ENCODE measurements at places on chromosomes 1 and 21. TPM values are rescaled to one million over a fixed set of nuclear protein-coding genes. Genes with fewer than 3 reads are reported as not detected.

- no peak for DNase-seq
Observed at GRCh38 chr1:93215322-93215721, 34.8 kb downstream of the CCDC18 start.

GRCh38 chr1:170578359-170578758 lies 46.4 kb downstream of the GORAB start:
- DNase-seq: no peak

DNA sequence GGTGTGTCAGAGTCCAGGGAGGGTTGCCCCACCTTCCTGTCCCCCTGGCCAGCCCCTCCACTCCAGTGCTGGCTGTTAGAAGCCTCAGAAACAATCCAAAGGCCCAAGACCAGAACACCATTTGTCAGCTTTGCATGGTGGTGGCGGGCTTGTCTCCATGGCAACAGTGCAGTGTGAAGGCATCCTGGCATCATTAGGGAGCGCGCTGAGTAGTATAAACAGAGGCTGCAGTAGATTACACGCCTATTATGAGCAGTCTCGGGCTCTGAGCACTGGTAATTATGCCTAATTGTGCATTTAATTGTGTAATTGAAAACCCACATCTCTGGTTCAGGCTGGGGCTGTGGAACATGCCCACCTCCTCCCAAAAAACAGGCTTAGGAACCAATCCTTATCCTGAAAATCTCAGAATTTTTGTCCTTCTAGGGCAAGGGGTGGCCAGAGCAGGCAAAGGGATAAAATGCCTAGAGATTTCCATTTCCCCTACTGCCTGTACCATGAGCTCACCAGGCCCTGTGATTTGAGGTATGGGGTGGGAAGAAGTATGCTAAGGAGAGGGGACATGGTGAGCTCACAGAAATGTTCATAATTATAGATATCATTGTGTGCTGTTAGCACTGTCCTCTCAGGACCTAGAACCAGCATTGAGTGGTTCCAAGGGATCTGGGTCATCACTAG lies 11.7 kb downstream of the NKAIN1 start:
- peak; percentile 87 for DNase-seq

- no peak for DNase-seq
Observed at GRCh38 chr1:167841530-167841929, 72.4 kb downstream of the ADCY10 start.

- no peak for DNase-seq
Observed at GRCh38 chr1:51960262-51960661, 30.2 kb downstream of the RAB3B start.

- DNase-seq: no peak
Observed at GRCh38 chr1:16153096-16153998, 2.5 kb downstream of the EPHA2 start.

- no peak for DNase-seq
Observed at GRCh38 chr1:187244623-187245022, 415.9 kb downstream of the PLA2G4A start.

GRCh38 chr1:210779269-210779668 lies 354.7 kb downstream of the KCNH1 start:
- no peak for DNase-seq

DNA sequence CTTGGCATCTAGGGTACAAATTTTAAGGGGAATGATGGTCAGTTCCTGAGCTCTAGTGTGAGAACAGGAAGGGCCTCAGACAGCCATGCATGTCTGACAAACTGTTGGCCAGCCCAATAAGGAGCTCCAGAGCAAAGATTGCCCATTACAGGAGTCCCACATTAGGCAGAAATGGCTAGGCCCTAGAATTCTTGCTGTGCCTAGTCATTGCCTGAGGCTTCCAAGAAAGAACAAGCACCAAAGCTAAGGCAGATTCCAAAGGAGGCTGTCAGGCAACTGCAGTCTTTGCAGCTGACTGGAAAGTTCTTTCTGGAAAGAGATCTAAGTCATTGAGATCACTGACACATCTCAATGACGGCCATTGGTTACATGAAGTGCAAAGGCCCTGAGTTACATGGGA lies 3.9 kb upstream of the STIL start:
- DNase-seq: no peak

DNA sequence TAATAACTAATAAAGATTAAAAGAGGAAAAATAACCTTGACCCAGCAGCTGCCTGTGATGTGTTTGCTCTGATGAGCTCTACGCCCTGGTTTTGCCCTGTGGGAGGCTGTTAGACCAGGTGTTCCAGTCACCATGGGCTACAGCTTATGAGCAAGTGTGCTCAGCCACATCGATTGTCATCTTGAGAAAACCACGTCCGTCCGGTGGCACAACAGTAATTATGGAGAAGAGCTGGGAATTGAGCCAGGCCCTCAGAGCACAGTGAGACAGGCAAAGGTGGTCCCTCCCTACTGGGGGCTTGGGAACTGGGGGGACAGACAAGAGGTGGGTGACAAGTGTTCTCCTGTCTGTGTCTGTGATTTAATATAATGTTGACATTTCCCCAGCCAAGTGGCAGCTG lies 420.5 kb downstream of the MATN1 start:
- no peak for DNase-seq

- DNase-seq: no peak
Observed at GRCh38 chr1:235642011-235642942, 7.3 kb downstream of the GNG4 start.

The EPHA2 gene
- 5.0 TPM for total RNA-seq

- peak; percentile 14 for DNase-seq
Observed at GRCh38 chr1:225318706-225319575, 108.9 kb downstream of the LBR start.

- DNase-seq: peak; percentile 24
Observed at GRCh38 chr1:184289825-184290550, 96.8 kb upstream of the C1orf21 start.

The FAM151A gene
- not detected for total RNA-seq

DNA sequence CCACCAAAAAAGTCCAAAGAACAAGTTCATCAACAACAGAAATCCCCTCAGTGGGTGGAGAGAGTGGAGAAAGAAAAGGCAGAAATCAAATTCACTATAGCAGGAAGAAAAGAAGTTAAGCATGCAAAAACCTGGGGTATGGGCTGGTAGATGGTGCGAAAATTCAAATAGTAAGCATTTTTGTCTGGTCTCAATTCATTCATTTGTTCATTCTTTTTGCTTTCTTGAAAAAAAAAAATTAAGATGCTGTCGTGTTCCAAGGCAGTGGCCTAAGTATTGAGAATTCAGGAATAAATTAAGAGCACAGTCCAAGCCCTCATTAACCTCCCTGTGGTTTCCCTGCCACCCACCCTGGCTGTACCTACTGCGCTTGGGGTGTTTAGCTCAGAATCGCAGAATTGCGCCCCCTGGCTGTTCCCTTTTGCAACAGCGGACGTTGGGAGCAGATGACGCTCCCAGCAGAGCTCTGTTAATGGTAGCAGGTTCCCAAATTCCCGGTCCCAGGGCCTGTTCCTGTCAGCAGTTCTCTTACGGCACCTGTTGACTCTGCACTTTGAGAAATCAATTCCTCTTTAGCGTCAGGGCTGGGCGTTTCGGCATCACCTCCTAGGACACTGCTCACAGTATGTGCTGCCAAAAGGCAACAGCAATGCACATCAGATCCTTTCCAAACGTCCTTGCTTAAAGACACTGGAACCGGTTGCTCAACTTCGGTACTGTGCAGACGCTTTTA lies 34.0 kb upstream of the SSX2IP start:
- no peak for DNase-seq

The S100A9 gene
- total RNA-seq: 829 TPM

DNA sequence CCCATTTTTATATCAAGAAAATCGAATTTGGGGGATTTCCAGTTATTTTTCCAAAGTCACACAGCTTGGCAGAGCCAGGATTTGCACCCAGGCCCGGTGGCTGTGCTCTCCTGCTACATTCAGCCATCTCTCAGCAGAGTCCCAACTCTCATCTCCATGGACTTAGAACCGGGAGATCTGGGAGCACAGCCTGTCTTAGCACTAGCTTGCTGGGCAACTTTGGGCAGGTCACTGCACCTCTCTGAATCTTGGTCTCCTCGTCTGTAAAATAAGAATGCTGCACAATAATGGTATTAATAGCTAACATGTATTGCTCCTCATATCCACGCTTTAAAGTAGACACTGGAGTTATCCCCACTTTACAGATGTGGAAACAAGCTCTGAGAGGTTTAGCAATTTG lies 47.8 kb upstream of the PAX7 start:
- DNase-seq: no peak

The RLF gene
- total RNA-seq: 65.1 TPM

DNA sequence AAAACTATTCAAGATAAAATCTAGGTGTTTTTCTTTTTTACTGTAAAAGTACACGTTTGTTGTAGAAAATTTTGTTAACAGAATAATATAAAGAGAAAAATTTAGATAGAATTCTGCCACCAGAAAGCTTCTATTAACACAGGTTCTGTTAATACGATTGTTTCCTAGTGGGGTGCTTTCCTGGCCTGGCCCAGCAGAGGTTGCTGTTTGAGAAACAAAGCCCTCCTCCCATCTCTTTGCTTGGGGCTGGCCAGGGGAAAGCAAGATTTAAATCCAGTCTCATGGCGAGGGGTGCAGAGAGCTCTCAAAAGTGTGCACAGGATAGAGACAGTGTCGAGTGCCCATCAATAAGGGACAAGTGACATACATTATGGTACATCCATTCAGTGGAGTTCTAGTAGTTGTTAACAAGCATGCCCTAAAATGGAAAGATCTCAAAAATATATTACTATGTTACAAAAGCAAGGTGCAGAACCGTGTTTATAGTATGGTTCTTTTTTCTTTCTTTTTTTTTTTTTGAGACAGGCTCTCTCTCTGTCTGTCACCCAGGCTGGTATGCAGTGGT lies 14.6 kb upstream of the ACBD3 start:
- DNase-seq: no peak

GRCh38 chr1:43509740-43510375 lies 20.8 kb upstream of the PTPRF start:
- no peak for DNase-seq

DNA sequence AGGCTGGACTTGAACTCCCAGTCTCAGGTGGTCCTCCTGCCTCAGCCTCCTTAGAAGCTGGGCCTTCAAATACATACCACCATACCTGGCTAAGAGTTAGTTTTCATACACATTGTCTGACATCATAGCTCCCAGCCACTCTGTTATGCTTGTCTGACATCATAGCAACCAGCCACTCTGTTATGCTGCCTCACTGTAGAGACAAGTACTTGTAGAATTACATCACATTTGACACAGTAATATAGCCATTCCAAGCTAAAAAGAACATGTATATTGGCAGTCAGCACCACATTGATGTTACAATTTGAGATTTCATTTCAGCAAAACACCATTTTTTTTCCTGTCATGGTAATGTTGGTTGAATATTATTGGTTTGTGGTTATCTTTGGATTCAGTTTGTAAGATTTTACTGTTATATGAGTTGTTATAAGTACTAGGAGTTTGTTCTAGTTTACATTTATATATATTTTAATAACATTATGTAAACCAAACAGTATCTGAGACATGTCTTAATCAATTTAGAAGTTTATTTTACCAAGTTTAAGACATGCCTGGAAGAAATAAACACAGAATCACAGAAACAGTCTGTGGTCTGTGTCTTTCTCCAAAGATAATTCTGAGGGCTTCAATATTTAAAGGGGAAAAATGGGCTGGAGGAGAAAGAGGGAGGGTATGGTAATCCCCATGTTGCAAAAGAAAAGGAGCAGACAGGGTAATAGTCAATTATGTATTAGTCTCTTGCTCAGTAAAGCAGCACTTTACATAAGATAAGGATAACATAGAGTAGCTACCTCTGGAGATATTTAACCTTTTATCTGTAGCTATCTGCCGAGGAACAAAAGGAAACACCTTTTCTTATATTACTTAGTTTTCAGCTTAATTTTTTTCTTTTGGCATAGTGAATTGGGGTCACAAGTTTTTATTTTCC lies 43.0 kb downstream of the XPR1 start:
- DNase-seq: no peak

DNA sequence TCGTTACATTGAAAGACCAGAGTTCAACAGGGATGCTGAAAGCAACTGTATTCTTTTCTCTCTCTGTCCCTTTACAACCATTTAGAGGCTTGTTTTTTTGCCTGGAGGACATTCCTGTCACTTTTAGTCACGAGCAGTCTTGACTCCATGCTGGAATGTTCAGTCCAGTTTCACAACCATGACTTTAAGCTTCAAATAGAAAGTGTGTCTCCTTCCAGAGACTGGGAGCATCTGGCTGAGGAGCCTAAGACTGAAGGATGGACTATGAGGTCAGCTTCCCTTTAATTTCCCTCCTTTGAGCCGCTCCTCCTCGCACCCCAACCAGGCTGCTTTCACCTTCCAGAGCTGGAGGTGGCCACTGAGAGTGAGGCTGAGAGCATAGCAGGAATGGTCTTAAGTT lies 10.5 kb upstream of the RYR2 start:
- DNase-seq: no peak

DNA sequence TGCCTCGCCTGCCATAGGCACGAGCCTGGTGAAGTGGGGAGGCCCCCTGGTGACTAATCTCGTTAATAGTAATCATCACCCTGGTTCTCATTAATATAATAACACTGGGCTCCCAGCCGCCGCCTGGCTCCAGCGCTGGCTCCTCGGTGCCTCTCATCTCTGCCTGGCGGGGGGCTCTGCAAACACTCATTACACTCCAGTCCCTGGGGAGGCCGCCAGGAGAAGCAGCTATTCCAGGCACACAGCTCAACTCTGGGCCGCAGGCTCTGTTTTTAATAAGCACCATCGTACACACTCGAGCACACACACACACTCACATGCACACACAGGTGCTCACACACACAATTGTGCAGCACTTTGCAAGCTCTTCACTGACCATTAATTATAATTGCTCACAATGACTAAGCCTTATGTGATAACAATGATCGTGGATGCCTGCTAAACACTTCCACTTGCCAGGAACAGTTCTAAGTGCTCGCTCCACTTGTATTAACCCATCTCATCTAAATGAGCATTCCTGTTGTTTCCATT lies 52.2 kb downstream of the SDC3 start:
- no peak for DNase-seq

DNA sequence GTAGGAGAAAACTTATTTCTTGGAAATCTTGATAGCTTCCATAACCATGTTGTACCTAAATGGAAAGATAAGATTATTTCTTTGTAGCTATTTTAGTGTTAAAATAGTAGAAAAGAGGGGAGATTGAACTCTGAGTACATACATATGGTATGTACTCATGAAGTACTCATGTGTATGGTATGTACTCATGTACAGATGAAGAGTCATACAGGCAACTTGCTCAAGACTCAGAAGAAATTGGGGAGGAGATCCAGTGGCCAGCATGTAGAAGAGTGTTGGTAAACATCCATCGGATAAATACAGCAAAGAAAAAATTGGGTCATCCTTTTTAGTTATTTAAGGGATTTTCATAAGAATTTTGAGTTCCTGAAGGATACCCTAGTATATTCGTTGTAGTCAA lies 29.0 kb downstream of the MDM4 start:
- DNase-seq: no peak

The CELA3A gene
- not detected for total RNA-seq

The PRELP gene
- total RNA-seq: 4.4 TPM
